ENCODE measurements at places on chromosomes 3 and 15.

GRCh38 chr3:114758831-114759699 lies 388.0 kb downstream of the ZBTB20 start:
- no peak for DNase-seq

GRCh38 chr15:70855764-70856163 lies 1.8 kb upstream of the LARP6 start:
- DNase-seq = no peak

GRCh38 chr3:31189971-31190370 lies 295.5 kb upstream of the GADL1 start:
- no peak for DNase-seq

GRCh38 chr3:60870396-60870795 lies 380.9 kb downstream of the FHIT start:
- no peak for DNase-seq

DNA sequence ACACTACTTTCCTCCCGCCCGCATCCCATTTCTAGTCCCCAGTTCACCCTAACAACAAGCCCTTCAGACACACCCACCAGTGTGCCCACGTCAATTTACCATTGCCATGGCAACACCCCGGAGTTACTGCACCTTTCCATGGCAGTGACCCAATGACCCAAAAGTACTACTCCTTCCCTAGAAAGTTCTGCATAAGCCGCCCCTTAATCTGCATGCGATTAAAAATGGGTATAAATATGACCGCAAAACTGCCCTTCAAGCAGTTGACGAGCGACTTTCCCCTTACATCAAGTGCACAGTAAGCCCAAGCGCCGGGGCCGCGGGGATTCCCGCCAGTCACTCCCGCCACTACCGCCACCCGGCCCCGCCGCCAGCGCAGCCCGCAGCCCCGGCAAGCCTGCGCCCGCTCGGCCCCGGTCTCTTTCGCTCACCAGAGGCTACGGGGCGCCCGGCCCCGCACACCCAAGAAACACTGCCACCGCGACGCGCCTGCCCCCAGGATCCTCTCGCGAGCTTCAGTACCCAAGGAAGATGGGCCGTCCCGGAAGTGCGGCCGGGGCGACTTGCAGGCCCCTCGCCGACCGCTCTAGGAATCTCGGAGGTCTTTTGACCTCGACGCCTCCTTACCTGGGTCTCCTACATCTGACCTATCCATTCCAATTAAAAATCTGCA lies 27.2 kb upstream of the ZNF502 start:
- DNase-seq = peak; percentile 54

DNA sequence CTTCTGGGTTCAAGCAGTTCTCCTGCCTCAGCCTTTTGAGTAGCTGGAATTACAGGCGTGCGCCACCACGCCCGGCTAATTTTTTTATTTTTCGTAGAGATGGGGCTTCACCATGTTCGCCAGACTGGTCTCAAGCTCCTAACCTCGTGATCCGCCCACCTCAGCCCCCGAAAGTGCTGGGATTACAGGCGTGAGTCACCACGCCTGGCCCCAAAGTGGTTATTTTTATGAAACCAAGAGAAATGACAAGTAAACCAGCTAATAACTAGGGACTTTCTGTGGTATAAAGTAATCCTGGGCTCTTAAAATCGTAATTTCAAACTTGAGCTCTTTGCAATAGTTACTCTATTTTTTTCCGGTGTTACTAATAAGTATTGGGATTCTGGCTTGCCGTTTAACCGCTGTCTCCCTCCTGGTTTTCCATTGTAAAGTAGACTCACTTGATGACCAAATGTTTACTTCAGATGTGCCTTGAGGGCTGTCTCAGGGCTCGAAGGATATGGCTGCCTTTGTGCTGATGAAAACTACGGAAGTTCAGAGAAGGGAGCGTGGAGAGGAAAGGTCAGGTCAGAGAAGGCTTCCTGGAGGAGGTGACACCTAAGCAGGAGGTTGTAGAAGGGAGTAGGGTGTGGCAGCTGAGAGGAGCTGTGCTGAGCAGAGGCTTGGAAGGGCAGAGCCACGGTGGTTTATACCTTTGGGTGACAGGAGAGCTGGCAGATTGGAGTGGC lies 4.2 kb downstream of the ZSCAN2 start:
- peak; percentile 57 for DNase-seq

DNA sequence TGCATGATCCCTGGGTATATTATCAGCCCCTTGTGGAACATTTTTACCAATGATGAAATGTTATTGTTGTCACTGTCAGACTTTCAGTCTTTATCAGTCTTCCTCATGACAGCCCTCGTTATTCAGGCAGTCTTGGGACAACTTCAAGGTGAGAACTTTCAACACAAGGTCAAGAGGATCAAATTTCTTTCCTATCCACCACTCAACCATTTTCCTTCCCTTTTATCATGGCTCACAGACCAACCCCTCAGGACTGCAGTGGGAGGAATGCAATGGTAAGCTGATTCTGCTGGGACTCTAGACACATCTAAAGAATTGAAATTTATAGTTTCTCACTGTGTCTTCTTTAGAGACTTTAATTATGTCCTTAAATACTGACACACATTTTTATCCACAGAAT lies 107.0 kb upstream of the LSAMP start:
- no peak for DNase-seq

- DNase-seq = no peak
These were observed 10.3 kb downstream of the DZIP3 start for GRCh38 chr3:108599677-108600409.

GRCh38 chr15:49383266-49383665 lies 39.8 kb upstream of the FGF7 start:
- DNase-seq = no peak
